ENCODE measurements at places on chromosomes 11 and 22. TPM values are rescaled to one million over a fixed set of nuclear protein-coding genes. Genes with fewer than 3 reads are reported as not detected.
A peak's percentile ranks its signal among the peaks of the same experiment; 100 is the strongest.

TNNI2 gene
- polyA plus RNA-seq: 57.4 TPM

DNA sequence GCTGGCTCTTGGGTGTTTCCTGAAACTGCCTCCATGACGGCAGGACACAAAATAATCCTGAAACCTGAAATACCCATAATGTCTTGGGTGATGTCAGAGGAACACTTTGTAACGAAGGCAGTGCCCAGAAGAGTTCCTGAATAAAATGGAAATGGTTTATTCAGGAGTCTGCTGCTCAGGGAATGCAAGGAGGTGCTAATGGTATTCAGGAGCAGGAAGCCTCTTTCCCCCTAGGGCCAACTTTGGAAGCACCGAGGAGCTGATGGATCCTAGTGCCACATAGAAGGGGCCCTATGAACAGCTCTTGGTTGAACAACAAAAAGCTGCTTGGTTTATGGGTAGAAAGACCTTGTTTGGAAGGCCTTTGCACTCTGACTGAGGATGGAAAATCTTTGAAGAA, 15.5 kb downstream of the TREH start:
- H3K36me3 ChIP-seq: no peaks in the 10 kb centered on the region
- peaks cover 3% of the 10 kb centered on the region for H3K4me1 ChIP-seq
- no peak overlapping the region for H3K27ac ChIP-seq
- no peaks in the 10 kb centered on the region for H3K27me3 ChIP-seq
- DNase-seq: no peak

LRP5 gene
- polyA plus RNA-seq: 43.7 TPM

DNA sequence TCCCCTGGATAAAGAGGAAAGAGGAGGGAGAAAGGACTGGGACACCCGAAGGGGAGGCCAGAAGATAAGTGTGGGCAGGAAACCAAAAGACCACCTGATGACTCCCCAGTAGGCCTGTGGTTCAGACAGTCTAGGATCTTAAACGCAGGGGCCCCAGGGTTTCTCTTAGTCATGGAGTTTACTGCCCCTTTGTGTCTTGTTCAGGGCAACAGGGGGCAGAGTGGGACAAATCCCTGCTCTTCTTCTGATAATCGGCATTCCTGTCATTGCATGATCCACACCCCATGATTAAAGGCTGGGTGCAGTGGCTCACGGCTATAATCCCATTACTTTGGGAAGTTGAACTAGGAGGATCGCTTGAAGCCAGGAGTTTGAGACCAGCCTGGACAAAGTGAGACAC, 4.7 kb upstream of the TMPRSS13 start:
- no peaks in the 10 kb centered on the region for H3K4me1 ChIP-seq
- DNase-seq: no peak
- no peaks in the 10 kb centered on the region for H3K36me3 ChIP-seq
- H3K4me3 ChIP-seq: no peak overlapping the region
- H3K27me3 ChIP-seq: no peaks in the 10 kb centered on the region
- no peak overlapping the region for H3K27ac ChIP-seq

DNA sequence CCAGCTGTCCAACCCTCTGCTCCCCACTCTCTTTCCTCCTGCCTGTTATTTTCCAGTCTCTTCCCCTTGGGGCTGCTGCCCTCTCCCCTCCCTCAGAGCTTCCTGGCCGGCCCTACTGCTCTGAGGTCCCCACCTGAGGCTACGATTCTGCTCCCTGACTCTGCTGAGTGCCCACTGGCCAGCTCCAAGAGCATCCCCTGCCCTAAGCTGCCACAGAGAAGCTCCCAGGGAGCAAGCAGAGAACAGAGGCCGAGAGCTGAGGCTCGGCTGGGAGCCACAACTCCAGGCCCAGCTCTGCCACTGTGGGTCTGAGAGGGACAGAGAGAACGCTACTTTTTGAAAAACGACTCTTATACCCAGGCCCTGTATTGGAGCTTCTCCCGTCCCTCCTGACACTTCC, 61.1 kb downstream of the CHRDL2 start:
- no peak overlapping the region for H3K27ac ChIP-seq
- no peaks in the 10 kb centered on the region for H3K36me3 ChIP-seq
- H3K27me3 ChIP-seq: no peaks in the 10 kb centered on the region
- no peak overlapping the region for H3K4me3 ChIP-seq

OR9Q1 gene
- not detected for polyA plus RNA-seq

- no peak for DNase-seq
- no peak overlapping the region for H3K4me3 ChIP-seq
- no peaks in the 10 kb centered on the region for H3K27me3 ChIP-seq
- no peaks in the 10 kb centered on the region for H3K36me3 ChIP-seq
- no peaks in the 10 kb centered on the region for H3K4me1 ChIP-seq
- H3K27ac ChIP-seq: no peak overlapping the region
Measured at GRCh38 chr22:38461057-38461413, 6.0 kb upstream of the KCNJ4 start.

- no peak for DNase-seq
- no peaks in the 10 kb centered on the region for H3K27me3 ChIP-seq
- H3K27ac ChIP-seq: no peak overlapping the region
- H3K4me1 ChIP-seq: no peaks in the 10 kb centered on the region
Measured at GRCh38 chr11:67194096-67194495, 72.2 kb upstream of the GRK2 start.

CABP7 gene
- 4.6 TPM for polyA plus RNA-seq

DNA sequence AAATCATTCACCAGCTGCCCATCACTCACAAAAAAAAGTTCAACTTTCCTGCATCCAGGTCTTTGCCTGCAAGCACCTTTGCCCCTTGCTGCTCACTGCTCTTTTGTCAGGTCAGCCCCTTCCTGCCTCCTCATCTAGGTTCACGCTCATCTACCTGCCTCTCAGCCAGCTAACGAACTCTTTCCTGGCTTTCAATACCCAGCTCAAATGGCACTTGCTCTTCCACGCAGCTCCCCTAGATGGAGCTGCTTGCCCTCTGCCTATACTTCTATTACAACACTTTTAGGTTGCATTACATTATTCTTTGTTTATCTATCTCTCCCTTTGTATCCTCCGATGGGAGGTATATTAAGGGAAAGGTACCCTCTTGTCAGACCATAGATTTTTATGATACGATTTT, 78.9 kb upstream of the TBCEL start:
- no peaks in the 10 kb centered on the region for H3K4me1 ChIP-seq
- H3K36me3 ChIP-seq: no peaks in the 10 kb centered on the region
- DNase-seq: no peak
- no peaks in the 10 kb centered on the region for H3K27me3 ChIP-seq
- no peak overlapping the region for H3K4me3 ChIP-seq

GRCh38 chr11:15780382-15780781, 576.0 kb downstream of the SOX6 start:
- DNase-seq: no peak
- H3K4me1 ChIP-seq: peaks cover 4% of the 10 kb centered on the region
- H3K4me3 ChIP-seq: no peak overlapping the region
- H3K27ac ChIP-seq: no peak overlapping the region
- H3K36me3 ChIP-seq: no peaks in the 10 kb centered on the region
- H3K27me3 ChIP-seq: no peaks in the 10 kb centered on the region

GLYAT gene
- polyA plus RNA-seq: not detected

GRCh38 chr22:42805998-42806830, 50.9 kb downstream of the ARFGAP3 start:
- no peak for DNase-seq
- peaks cover 17% of the 10 kb centered on the region for H3K4me1 ChIP-seq
- H3K27ac ChIP-seq: peak overlapping the region; percentile 83
- no peak overlapping the region for H3K4me3 ChIP-seq

DNA sequence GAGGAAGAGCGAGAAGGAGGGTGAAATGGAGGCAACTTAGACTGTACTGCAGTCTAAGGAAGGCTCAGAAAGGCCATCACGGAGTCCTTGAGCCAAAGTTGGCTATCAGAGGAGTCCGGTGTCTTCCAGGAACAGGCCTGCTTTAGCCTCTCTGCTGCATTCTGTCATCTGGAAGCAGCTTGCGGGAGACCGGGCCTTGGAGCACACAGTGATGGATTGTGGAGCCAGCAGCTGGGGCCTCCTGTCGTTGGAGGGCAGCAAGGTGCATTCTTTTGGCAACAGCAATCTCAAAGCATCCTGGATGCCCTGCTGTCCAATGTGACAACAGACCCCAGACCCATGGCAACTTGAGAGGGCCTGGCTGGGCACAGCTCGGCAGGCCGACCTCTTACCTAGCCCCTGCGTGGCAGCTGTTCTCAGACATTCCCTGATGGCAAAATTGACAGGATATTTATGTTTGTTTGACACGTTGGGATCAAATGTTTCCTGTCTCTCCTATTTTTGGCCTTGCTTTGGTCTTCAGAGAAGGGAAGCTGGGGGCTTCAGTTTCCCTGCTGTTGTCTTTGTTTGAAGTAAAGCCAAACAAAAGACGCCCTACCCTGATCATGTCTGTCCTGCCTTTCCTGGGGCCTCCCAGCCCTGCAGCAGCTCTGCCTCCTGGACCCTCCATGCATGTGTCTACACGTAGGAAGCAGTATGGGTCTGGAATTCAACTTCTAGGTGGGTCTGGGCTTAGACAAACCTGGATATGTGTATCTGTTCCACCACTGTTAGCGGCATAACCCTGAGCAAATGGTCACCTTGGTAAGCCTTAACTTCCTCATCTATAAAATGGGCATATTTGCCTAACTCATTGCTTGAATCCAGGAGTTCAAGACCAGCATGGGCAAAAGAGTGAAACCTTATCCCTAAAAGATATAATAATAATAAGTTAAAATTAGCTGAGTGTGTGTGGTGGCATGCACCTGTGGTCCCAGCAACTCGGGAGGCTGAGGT, 43.9 kb upstream of the LMO2 start:
- no peak overlapping the region for H3K4me3 ChIP-seq
- H3K4me1 ChIP-seq: no peaks in the 10 kb centered on the region
- H3K27me3 ChIP-seq: no peaks in the 10 kb centered on the region
- H3K27ac ChIP-seq: no peak overlapping the region

- no peaks in the 10 kb centered on the region for H3K4me1 ChIP-seq
- H3K36me3 ChIP-seq: peaks cover 18% of the 10 kb centered on the region
- H3K27ac ChIP-seq: no peak overlapping the region
- no peak overlapping the region for H3K4me3 ChIP-seq
- DNase-seq: no peak
Measured at GRCh38 chr11:12524865-12525264, 147.5 kb downstream of the PARVA start.

LAYN gene
- polyA plus RNA-seq: 2.4 TPM

All from pancreas (tissue), 10 donors.